ENCODE measurements at places on chromosomes 11 and 22.

DNA sequence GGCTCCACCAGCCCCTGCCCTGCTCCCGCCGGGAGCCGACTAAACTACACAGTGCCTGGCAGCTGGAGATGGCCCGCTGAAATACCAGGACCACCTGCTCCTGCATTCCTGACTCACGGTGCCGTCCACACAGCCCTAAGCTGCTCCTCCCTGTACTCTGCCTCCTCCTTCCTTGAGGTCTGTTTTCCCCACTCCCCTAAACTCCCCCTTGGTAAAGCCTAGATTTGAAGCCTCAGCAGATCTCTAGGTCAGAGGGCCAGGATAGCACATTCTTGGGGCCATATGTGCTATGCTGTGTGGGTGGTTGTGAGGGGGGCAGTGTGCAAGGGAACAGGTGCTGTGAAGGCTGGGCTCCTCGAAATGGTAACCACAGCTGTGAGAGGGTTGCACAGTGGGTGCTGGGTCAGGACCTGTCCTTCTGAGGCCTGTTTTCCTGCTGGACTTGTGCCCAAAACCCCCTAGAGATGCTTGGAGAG lies 9.7 kb downstream of the LRFN4 start:
- DNase-seq: no peak

GRCh38 chr11:61923166-61924063 lies 6.0 kb upstream of the RAB3IL1 start:
- peak; percentile 63 for DNase-seq

DNA sequence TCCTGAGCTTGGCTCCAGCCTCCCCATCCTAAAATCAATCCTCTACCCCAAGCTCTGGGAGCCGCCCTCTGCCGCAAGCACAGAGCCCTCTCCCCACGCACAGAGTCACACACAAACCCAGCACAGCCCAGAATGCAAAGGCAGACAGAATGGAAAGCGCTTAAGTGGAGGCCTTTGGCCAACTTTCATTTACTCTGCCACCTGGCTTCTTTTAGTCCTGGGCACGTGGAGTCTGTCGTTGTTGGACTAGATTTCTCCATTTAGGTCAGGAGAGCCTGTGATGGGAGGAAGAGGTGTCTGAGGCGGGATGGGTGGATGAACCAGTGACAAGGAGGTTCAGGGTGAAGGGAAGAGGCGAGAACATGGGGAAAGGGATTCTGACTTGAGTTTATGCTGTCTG lies 191.7 kb downstream of the DSCAML1 start:
- no peak for DNase-seq

- DNase-seq: no peak
Observed at GRCh38 chr11:41121600-41121999, 337.9 kb downstream of the LRRC4C start.

- DNase-seq: no peak
Observed at GRCh38 chr11:23861615-23862014, 635.2 kb upstream of the LUZP2 start.

DNA sequence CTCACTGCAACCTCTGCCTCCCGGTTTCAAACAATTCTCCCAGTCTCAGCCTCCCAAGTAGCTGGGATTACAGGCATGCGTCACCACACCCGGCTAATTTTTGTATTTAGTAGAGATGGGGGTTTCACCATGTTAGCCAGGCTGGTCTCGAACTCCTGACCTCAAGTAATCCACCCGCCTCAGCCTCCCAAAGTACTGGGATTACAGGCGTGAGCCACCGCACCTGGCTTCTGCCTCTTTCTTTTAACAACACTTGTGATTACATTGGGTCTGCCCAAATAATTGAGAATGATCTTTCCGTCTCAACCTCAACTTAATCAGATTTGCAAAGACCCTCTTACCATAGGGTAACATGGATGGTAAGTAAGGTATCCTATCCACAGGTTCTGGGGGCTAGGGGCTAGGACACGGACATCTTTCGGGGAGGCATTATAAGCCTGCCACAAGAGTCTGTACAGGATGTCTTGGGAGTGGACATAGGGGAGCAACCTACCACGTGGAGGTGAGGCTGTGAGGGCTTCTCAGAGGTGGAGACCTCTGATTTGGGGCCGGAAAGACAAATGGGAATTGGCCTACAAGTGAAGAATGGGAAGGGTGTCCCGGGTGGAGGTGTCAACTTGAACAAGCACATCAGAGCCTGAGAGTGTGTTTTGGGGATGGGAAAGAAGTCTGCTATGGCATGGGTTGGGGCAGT lies 2.7 kb upstream of the CBX6 start:
- no peak for DNase-seq

Measured in mucosa of descending colon (tissue), 3 donors.